ENCODE measurements at places on chromosomes 13 and 19.

DNA sequence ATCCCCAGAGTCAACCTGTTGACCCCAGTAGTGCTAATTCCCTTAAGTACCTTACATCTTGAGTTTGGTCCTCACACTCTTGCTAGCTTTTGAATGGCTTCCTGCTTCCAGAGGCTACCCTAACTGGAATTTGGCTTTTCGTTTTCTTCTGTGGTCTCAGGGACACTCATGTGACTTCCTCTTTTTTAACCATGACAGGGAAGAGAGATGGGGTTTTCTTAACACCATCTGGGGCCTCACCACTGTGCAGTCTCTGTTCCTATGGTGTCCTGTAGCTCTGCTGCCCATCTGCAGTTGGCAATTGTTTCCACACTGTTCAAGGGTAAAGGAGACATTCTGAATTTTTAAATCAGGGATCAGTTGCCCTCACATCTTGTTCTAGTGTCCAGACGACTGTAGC, 66.7 kb downstream of the SLC10A2 start:
- DNase-seq, result no peak

DNA sequence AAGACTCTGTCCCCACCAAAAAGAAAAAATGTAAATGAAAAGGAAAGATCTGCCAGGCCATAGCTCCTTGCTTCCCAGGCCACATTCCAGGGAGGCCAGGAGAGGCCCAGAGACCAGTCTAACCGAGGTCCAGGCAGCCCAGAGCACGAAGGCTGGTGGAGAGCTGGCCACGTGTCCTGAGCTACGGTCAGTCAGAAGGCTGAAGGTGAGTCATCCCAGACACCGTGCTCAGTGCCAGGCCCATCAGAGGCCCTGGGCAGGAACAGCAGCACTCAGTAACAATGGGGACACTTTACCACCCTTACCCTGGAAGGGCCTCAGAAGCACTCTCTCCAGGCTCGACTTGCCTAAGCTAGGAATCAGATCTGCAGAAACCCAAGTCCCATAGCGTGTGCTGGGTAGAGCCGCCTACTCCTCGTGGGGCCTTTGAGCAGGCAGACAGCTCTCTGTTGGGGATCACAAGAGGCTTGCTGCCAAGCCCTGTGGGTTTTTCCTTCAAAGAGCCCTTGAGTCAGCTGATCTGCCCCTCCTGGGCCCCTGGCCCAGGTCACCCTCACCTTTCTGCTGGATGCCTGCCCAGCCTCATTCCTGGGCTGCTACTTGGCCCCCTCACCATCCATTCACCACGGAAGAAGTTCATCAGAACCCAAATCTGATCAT, 11.6 kb upstream of the DNMT1 start:
- no peak for DNase-seq

GRCh38 chr13:38527140-38527539, 159.7 kb upstream of the FREM2 start:
- no peak for DNase-seq

DNA sequence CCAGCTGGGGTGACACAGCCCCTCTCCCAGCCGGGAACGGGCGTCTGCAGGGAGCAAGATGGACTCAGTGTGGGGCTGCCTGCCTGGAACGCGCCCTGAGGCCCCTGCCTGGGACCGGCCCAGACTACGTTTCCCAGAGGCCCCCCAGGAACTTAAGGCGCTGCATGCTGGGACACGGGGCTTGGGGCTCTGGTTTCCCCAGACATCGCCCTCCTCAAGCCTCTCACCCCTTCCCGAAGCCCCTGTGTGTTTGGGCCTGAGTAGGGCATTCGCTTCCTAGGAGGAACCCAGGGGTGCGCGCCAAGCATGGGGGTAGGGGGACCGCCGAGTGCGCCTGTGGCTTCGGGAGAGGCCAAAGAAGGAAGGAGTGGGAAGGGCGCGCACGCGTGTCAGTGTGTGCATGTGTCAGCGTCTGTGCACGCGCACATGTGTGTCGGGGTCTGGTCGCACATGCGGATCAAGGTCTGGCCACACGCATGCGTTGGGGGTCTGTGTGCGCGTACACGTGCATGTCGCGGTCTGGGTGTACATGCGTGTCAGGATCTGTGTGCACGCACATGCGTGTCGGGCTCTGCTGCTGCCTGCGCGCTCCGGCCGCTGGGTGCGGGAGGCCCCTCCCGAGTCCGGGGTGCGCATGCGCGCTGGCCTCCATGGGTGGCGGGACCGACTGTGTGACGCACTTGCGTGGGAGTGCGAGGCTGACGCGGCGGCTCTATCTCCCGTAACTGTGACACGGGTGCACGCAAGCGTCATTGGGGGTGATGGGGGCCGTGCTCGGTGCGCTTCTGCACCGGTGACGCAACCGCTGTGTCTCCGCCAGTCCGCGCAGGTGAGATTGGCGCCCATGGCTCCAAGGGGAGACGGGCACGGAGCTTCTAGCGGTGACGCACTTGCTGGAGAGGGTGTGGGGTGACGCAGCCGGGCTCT, 16.2 kb downstream of the ZNF331 start:
- DNase-seq, result peak; percentile 44

GRCh38 chr19:5547881-5548280, 19.9 kb downstream of the TINCR start:
- DNase-seq, result no peak

- no peak for DNase-seq
These were observed 70.6 kb upstream of the TEX29 start for GRCh38 chr13:111249637-111250360.

DNA sequence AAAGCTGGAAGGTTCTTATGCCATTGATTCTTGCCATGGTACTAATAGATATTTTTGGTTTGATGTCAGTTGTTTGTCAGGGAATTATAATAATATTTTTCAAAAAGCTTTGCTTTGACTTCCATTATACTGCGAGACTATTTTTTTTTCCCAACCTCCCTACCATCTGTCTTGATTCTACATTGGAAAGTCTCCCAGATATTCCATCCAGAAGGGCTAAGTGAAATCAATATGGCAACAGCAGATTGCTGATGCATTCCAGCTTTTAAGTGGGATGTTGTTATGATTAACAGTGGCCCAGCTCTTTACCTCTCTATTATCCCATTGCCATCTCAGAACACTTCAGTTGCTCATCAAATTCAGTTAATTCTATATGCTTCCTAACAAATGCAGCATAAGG, 247.4 kb downstream of the OXGR1 start:
- DNase-seq, result no peak

GRCh38 chr13:42048342-42048683, at the start of gene DGKH:
TSS of gene DGKH (plus strand) at chr13:42048648. CDS start at chr13:42048774, 126 bp downstream.
- no peak for DNase-seq
